ENCODE measurements at places on chromosomes 7 and 10. TPM values are rescaled to one million over a fixed set of nuclear protein-coding genes. Genes with fewer than 3 reads are reported as not detected.

DNA sequence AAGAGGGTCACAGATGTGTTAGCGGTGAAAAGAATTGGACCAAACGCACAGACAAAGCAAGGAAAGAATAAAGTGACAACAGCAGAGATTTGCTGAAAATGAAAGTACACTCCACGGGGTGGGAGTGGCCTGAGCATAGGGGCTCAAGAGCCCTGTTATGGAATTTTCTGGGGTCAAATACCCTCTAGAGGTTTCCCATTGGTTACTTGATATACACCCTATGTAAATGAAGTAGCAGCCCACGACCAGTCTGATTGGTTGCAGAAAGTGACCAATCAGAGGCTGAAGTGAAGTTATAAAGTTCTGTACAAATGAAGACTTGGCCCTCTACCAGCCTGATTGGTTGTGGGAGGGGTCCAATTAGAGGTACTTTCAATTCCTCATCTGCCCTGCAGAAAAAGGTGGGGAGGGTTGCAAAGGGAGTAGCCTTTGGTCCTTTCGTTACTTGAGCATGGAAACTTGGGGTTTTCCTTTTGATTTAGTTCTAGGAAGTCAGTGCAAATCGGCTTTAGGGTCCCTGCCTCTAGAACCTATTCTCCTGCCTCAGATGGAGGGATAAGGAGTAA lies 125.6 kb upstream of the PRPS1L1 start:
- no peaks in the 10 kb centered on the region for H3K4me1 ChIP-seq
- no peak overlapping the region for H3K27ac ChIP-seq
- H3K4me3 ChIP-seq = no peak overlapping the region
- H3K27me3 ChIP-seq = no peaks in the 10 kb centered on the region
- H3K36me3 ChIP-seq = no peaks in the 10 kb centered on the region

The PLXNA4 gene
- 1.2 TPM for total RNA-seq

GRCh38 chr7:111198255-111198654 lies 107.3 kb downstream of the LRRN3 start:
- no peak overlapping the region for H3K4me3 ChIP-seq
- peak; percentile 100 for DNase-seq
- no peaks in the 10 kb centered on the region for H3K36me3 ChIP-seq
- H3K27me3 ChIP-seq = no peaks in the 10 kb centered on the region
- H3K4me1 ChIP-seq = peaks cover 6% of the 10 kb centered on the region

GRCh38 chr10:93516006-93516380 lies 19.6 kb downstream of the CEP55 start:
- H3K36me3 ChIP-seq = peaks cover 5% of the 10 kb centered on the region
- peaks cover 4% of the 10 kb centered on the region for H3K4me1 ChIP-seq

GRCh38 chr10:93165367-93165766 lies 91.7 kb downstream of the CYP26A1 start:
- no peak overlapping the region for H3K4me3 ChIP-seq
- no peak overlapping the region for H3K27ac ChIP-seq
- no peaks in the 10 kb centered on the region for H3K4me1 ChIP-seq

DNA sequence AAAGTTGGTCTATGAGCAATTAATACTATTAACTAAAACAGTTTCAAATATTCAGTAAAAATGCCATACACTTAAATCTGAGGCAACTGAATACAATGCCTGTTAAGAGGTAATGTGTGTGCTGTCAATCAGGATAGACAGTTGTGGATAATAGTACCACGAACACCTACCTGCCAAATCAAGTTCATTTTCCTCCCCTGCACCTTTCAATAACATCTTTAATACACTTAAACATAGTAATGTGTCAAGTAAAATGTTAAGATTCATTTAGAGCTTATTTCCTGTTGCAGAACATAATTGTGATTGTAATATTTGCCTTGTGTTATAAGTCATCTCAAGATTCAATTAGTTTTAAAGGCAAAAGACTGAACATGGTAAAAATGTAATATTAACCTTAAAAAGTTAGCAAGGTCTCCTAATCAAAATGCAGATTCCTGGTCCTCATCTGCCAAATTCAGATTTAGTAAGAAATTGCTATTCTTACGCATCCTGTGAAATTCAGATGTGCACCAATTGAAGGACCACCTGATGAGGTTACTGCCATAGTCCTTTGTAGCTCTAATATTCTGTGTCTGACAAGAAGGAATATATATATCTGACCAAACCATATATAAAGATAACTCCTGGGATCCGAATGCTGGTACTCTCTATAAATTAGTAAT lies 37.1 kb downstream of the COL1A2 start:
- H3K27me3 ChIP-seq = no peaks in the 10 kb centered on the region
- no peak overlapping the region for H3K4me3 ChIP-seq
- DNase-seq = peak; percentile 77
- no peak overlapping the region for H3K27ac ChIP-seq
- no peaks in the 10 kb centered on the region for H3K4me1 ChIP-seq

DNA sequence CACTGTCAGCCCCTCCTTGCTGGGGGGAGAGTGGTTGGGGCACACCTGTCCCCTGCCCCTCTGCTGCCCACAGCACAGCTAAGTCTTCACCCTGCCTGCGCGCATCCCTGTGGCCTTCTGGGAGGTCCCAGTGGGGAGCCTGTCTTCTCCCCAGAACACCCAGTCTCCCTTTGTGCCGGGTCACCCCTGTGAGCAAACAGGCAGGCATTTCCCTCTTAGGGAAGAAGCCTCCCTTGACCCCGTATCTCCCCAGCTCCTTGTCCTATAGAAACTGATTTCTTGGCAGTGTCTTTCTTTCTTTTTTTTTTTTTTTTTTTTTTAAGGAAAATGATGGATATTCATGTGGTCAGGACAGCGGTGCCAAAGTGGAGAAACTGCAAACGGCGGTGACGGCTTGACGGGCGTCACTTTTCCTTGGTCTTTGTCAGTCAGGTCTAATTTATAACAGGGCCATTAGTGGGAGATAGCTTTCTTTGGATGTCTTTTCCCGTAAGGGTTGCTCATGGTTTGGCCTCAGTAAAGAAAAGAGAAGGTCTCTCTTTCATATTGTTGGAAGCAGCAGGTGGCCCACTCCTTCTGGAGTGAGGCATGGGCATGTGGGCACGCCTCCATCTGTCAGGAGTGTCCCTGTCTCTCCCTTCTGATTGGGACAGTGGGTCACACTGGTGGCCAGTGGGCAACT lies 115.3 kb downstream of the NKX6-2 start:
- DNase-seq = no peak
- H3K27ac ChIP-seq = no peak overlapping the region
- peaks cover 8% of the 10 kb centered on the region for H3K4me1 ChIP-seq
- no peaks in the 10 kb centered on the region for H3K36me3 ChIP-seq

The MSMB gene
- not detected for total RNA-seq

DNA sequence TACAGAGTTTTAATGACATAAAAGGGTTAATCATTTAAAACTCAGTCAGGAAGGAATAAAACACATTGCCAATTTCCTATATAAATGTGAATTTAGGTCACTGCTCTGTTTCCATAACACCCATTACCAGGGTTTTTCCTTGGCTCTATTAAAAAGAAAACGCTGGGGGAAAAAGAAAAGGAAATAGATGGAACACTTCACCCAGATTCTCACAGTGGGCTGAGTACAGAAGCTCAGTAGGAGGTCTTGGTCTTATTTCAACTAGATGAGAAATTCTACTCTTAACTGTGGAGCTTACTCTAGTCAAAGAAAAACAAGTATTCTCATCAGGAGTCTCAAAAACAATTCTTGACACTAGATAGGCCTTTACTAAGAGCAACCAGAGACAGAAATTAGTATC lies 36.5 kb downstream of the GLUD1 start:
- no peaks in the 10 kb centered on the region for H3K27me3 ChIP-seq
- peaks cover 9% of the 10 kb centered on the region for H3K4me1 ChIP-seq
- no peak overlapping the region for H3K27ac ChIP-seq
- H3K4me3 ChIP-seq = no peak overlapping the region
- peaks cover 2% of the 10 kb centered on the region for H3K36me3 ChIP-seq

GRCh38 chr7:41693150-41693997 lies 9.5 kb downstream of the INHBA start:
- peaks cover 25% of the 10 kb centered on the region for H3K36me3 ChIP-seq
- no peaks in the 10 kb centered on the region for H3K27me3 ChIP-seq
- no peak overlapping the region for H3K4me3 ChIP-seq
- peaks cover 22% of the 10 kb centered on the region for H3K4me1 ChIP-seq

The OPALIN gene
- total RNA-seq = not detected
